GM23248 (cell line): ENCODE measurements at places on chromosomes 5 and 9. TPM values are rescaled to one million over a fixed set of nuclear protein-coding genes. Genes with fewer than 3 reads are reported as not detected.

CCDC152 gene
- total RNA-seq: 0.89 and 2.8 TPM in 2 replicates

ARHGEF39 gene
- total RNA-seq: 0.13 and 2.1 TPM in 2 replicates

FIBCD1 gene
- 20.2 and 20.9 TPM in 2 replicates for total RNA-seq

DNA sequence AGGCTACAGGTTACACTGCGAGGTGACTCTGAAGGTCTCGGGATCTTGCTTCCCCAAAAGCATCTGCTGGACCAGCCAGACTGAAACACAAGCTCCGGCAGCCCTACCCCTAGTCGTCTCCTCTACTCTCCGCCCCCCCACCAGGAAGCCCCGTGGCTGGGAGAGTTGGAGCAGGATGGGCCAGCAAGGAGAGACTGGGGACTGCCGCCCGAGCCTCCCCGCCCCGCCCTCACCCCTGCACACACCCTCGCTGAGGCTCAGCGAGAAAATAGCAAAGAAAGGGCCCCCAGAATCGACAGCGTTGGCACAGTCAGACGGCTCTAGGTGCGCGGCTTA lies 1.3 kb downstream of the TRIM7 start:
- H3K27ac ChIP-seq: no peak overlapping the region
- H3K36me3 ChIP-seq: no peaks in the 10 kb centered on the region
- H3K27me3 ChIP-seq: no peaks in the 10 kb centered on the region
- no peak for DNase-seq
- peak overlapping the region; percentile 65 for H3K4me3 ChIP-seq

GRCh38 chr5:75681125-75681830 lies 36.0 kb downstream of the POC5 start:
- peak; percentile 71 for DNase-seq
- no peak overlapping the region for H3K27ac ChIP-seq
- peaks cover 5% of the 10 kb centered on the region for H3K4me1 ChIP-seq
- H3K27me3 ChIP-seq: no peaks in the 10 kb centered on the region
- no peaks in the 10 kb centered on the region for H3K36me3 ChIP-seq

DNA sequence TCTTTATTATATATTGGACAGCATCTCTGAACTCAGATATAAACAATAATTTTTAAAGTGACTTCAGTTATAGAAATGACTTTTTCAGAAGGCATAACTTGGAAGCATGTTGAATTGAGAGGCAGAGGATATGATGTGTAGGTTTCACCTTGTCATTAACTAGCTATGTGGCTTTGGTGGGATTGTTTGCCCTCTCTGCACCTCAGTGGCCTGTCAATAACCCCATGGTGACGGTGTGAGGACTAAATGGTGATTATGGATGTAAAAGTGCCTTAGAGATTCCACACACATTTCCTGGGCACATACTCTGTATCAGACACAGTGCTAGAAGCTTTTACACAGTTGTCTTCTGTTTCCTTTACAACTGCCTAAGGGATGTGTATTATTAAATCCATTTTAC lies 234.9 kb upstream of the TRIM32 start:
- no peak for DNase-seq
- H3K4me3 ChIP-seq: no peak overlapping the region
- peaks cover 7% of the 10 kb centered on the region for H3K4me1 ChIP-seq
- H3K27me3 ChIP-seq: no peaks in the 10 kb centered on the region
- H3K36me3 ChIP-seq: no peaks in the 10 kb centered on the region

DNA sequence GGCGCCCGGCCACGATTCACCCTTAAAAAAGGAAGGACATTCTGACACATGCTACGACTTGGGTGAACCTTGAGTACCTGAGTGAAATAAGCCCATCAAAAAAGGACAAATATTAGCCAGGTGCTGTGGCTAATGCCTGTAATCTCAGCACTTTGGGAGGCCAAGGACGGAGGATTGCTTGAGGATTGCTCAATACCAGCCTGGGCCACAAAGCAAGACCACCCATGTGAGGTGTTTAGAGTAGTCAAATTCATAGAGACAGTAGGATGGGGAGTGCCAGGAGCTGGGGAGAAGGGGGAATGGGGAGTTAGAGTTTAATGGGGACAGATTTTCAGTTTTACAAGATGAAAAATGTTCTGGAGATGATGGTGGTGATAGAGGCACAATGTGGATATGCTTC lies 32.1 kb upstream of the IER5L start:
- no peak overlapping the region for H3K27ac ChIP-seq
- DNase-seq: no peak
- no peaks in the 10 kb centered on the region for H3K27me3 ChIP-seq
- no peak overlapping the region for H3K4me3 ChIP-seq

- no peaks in the 10 kb centered on the region for H3K27me3 ChIP-seq
- no peak overlapping the region for H3K4me3 ChIP-seq
- no peak overlapping the region for H3K27ac ChIP-seq
- no peaks in the 10 kb centered on the region for H3K36me3 ChIP-seq
- no peaks in the 10 kb centered on the region for H3K4me1 ChIP-seq
Measured at GRCh38 chr5:95380103-95380628, 11.0 kb upstream of the FAM81B start.

DNA sequence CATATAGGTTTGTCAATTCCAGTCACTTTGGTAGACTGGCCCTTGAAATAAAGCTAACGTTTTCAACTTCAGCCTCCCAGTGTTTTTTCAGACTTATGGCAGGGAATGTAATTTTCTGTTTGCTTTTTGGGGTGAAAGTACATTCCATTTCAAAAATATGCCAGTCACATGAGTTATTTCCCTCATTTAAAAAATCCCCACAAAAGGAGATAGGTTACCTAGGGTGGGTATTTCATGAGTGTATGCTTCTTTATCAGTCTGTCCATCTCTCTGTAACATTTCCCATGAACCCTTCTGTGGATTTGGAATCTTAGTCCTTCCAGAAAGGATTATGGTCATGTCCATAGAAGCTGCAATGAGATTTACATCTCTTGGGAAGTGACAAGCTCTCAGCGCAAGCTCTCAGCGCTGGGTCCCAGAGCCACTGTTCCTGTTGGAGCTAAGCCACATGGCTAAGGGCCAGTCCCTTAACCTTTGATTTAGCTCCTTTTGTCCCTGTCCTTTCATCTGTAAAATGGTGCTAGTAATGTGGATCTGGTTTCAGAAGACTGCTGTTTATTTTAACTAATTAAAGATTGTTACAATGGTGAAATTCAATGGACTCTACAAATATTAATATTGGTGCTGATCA lies 294.9 kb downstream of the NR3C1 start:
- no peaks in the 10 kb centered on the region for H3K36me3 ChIP-seq
- H3K27me3 ChIP-seq: no peaks in the 10 kb centered on the region
- H3K27ac ChIP-seq: no peak overlapping the region
- H3K4me1 ChIP-seq: peaks cover 4% of the 10 kb centered on the region; the same call in 1 of the 2 replicates
- no peak for DNase-seq

DNA sequence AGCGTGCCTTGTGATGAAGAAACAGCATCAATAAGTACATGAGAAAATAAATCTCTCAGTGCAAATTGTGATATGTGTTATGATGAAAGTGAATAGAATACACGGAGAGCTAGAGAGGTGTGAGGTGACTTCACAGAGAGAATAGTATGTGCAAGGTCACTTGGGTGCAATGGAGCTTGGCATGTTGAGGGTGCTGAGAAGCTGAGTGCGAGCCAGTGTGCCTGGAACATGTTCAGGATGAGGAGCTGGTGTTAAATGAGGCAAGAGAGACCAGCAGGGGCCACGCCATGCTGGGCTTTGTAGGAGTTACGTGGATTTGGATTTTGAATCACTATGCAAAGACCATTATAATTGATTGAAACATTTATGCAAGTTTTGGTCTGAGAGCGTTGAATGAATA lies 12.8 kb upstream of the RPS23 start:
- H3K27me3 ChIP-seq: no peaks in the 10 kb centered on the region
- H3K4me3 ChIP-seq: no peak overlapping the region
- H3K4me1 ChIP-seq: no peaks in the 10 kb centered on the region
- DNase-seq: no peak
- H3K27ac ChIP-seq: no peak overlapping the region

- H3K36me3 ChIP-seq: no peaks in the 10 kb centered on the region
- peak overlapping the region; percentile 37 for H3K27ac ChIP-seq
- no peaks in the 10 kb centered on the region for H3K27me3 ChIP-seq
- peaks cover 35% of the 10 kb centered on the region for H3K4me1 ChIP-seq
- 0 out of 2 replicates have a peak overlapping the region, but pooled peaks have one; percentile 28 for H3K4me3 ChIP-seq
Measured at GRCh38 chr5:16805486-16805885, 130.6 kb downstream of the MYO10 start.

DNA sequence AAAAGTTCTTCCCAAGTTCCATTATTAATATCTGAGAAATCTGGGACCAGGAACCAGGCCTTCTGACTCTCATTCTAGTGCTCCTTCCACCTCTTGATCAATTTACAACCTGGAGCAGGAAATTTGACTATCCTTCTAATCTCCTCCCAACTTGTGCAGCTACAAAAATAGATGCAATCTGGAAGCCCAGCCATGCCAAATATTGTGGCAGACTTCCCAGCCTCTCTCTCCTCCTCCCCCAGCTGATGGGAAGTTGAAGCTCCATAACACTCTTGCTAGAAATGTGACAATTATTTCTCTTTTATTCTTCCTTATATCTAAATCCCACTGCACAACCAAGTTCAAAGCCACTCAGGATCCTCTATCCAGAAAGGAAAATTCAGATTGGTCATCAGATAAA lies 252.1 kb downstream of the SEC61B start:
- H3K36me3 ChIP-seq: no peaks in the 10 kb centered on the region
- H3K4me1 ChIP-seq: no peaks in the 10 kb centered on the region
- H3K27ac ChIP-seq: no peak overlapping the region
- peak; percentile 20 for DNase-seq
